HAP-1 (cell line): ENCODE measurements at places on chromosomes 1 and 21.
A peak's percentile ranks its signal among the peaks of the same experiment; 100 is the strongest.

- no peak for DNase-seq
Observed at GRCh38 chr1:55626326-55626725, 411.2 kb upstream of the USP24 start.

GRCh38 chr1:84174051-84174556 is 30.0 kb downstream of the PRKACB start:
- DNase-seq, result peak; percentile 61

DNA sequence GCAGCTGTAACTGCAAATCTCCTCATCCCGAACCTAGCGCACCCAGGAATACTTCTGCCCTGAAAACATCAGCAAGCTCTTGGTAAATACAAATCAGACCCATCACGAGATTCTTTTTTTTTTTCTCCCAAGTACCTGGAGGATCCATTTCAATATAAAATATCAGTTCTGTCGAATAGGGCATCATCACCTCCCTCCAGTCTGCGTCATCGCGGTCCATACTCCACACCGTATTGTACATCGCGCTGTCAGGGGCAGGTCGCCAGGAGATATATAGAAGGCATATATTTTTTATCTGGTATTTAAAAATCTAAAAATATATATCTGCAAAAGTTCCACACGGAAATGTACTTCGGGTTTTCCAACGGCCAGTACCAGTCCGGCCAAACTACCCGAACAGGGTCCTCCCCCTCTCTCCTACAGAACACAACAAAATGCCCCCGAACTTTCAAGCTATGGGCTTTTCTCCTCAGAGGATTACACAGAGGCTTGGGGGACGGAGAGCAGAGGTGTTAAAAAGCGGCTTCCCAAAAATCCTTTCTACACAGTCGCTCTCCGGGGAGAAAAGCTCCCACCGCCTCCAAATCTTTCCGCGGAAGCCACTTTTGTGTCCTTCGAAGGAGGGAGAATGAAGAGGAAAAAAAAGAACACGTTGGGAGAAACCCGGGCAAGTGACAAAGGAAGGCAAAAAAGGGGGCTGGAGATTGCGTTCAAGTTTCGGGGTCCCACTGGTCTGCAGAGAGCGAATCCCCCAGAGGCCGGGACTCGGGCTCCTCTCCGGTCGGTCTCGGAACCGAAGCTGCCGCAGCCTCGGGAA is 509 bp downstream of the PIK3R3 start:
- DNase-seq, result peak; percentile 49

GRCh38 chr1:214902636-214903320 is 179.8 kb upstream of the KCNK2 start:
- no peak for DNase-seq

DNA sequence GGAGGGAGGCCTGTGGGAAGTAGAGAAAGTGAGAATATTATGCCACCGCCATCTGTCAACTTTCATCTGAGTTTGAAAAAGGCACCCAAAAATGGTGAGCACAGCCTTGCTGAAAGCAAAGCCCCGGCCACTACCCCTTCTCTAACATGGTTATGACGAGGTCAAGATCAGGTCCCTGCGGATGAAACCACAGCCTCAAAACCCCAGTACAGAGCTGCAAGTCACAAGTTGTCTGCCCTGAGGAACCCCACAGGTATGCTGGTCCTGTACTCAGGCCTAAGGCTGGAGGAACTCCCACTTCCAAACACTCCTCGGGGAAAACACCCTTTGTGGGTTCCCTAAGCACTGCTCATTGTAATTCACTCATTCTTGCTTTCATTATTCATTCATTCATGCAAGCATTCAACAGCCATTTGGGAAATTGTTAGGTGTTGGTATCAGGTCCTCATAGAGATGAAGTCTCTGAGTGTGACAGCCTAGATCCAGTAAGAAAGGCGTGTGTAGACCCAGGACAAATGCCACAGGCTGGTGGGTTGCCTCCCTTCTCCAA is 216.6 kb upstream of the EDN2 start:
- DNase-seq, result no peak

- peak; percentile 30 for DNase-seq
Observed at GRCh38 chr1:28927648-28928313, 13.4 kb downstream of the EPB41 start.
